ENCODE measurements at places on chromosomes 2 and 18.

DNA sequence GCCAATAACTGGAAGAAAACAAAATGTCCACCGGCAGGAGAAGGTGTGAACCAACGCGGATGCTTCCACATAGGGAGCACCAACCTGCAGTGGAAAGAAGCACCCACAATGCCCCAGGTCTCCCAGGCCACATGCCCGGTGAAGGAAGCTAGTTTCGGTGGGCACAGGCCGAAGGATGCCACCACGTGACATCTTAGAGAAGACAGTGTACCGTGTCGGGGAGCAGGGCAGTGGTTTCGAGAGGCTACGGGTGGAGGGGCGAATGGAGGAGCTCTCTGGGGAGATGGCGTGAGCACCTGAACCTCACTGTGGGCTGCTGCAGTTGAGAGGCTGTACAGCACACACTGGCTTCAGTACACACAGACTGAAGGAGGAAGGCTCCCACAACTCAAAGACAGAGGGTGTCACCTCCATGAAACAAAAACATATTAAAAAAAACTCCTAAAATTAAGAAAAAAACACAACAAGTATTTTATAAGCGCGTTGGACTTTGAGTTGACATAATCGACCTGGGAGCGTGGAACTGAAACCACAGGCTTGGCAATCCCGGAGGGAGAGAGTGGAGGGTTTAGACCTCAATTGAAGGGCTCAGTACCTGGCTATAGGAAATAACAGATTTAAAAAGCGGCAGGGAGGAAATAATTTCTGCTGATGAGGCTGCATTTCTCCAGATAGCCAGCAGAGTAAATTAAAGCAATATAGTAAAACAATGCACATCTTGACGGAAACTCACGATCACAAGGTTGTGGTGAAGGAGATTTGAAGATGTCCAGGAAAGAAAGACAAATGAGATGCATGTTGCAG, 160.1 kb downstream of the RTP5 start:
- no peak for DNase-seq

DNA sequence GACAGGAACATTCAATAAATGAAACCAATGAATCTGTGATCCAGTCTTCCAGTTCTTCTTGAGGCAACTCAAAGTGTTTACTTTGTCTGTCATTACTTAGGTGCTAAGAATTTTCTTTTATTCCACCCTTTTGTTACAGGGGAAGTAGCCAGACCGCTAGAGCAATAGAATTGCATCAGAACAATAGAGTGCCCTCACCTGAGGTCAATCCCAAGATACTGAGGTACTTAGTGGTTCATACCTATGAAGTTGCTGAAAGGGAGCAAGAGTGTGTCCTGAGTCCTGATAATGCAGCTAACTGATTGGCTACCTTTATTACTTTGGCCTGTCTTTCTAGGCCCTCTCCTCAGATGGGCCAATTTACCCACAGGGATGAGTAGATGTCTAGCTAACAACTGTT, 359.4 kb upstream of the KCNH7 start:
- no peak for DNase-seq

DNA sequence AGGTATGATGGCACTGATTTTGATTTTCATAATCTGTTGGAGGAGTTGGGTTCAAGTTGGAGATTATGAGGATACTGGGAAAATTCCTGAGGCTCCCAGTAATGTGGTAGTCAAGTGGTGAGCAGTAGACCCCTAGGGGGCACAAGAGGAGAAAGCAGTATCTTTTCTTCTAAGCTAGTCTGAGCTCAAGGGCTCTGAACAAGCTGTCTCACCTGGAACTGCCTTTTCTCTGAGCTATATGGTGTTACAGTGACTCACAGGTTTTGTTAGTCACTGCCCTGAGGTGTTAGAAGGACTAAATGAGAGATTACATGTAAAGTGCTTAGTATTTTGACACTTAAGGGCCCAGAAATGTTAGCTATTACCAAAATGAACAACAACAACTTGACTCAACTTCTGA, 42.2 kb downstream of the CD302 start:
- DNase-seq = no peak

GRCh38 chr2:10097352-10098148, 17.3 kb upstream of the CYS1 start:
- DNase-seq = no peak

DNA sequence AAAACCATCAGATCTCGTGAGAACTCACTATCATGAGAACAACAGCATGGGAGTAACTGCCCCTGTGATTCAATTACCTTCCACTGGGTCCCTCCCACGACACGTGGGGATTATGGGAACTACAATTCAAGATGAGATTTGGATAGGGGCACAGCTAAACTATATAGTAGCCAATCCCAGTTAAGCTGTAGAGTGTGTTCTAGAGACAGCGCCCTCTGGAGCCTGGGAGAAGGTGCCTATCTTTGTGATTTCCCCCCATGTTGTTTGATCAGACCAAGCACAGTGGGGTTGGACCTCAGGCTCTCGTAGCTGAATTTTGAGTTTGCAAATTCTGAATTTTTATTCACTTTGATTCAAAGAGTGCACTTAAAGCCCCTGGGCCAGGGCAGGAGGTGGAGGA, 108.2 kb upstream of the TWIST2 start:
- DNase-seq = no peak

Measured in spinal cord (tissue), 10 donors.